DMS 273 treated with DMSO at 0.1 percent for 48 hours (cell line): ENCODE measurements at places on chromosomes 16 and 17.

GRCh38 chr16:67451704-67452435 is 20.9 kb downstream of the HSD11B2 start:
- no peak for DNase-seq

- no peak for DNase-seq
Observed at GRCh38 chr17:81563861-81564586, 11.9 kb upstream of the FAAP100 start.

- DNase-seq: no peak
Observed at GRCh38 chr17:2909846-2910234, 113.6 kb downstream of the RAP1GAP2 start.

GRCh38 chr17:41919165-41919817 is 540 bp upstream of the ACLY start:
- DNase-seq: no peak

DNA sequence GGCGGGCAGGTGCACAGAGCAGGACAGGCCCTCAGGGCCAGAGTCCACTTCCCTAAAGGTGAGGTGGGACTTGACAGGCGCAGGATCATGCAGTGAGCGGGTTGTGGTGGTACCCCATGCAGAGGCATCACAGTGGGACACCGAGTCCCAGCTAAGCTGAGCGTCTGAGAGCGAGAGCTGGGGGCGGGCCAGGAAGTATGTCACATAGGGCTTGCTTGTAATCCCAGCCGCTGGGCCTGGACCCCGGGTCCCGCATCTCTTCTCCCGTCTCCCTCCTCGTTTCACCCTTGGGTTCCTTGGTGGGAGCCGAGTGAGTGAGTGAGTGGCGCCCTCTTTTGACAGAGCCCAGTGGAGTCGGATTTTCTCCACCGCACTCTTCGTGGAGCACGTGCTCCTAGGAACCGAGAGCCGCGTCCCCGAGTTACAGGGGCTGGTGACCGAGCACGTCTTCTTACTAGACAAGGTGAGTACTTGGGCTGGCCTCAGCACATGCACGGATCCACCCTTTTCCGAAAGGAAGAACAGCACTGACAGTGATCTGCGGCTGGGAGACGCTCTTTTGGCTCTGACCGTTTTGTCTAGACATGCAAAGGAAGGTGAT is 50.8 kb upstream of the ENDOV start:
- DNase-seq: no peak

DNA sequence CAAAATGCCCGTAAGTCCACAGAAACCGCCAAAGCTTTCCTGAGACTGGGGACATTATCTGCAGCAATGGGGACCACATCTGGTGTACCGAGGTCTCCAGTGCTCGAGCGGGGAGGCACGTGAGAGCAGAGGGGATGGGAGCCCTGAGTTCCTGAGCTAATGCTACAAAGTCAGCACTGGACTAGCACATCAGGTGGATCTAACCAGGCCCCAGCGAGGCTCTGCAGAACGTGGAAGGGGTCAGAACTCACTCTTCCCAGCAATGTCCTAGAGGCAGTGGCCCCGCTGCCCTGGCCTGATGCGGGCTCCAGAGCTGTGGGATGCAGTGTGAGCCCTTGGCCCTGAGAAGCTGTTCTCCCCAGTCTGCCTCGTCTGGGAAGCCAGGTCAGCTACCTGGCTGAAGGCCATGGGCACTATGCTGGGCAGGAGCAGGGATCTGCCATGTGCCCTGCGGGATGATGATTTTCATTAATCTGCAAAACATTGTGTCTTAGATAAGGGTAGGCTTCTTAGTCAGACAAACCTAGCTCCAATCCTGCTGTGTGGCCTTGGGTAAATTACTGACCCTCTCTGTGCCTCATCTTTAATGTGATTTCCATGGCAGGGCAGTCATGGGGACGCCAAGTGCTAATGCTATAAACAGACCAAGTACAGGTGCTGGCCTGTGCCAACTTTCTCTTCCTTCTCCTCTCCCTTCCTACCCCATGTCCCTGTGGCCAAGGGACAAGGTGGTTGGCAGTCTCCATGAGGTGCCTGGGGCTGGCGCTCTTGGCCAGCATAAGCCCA is 40.1 kb upstream of the SLC38A10 start:
- no peak for DNase-seq

DNA sequence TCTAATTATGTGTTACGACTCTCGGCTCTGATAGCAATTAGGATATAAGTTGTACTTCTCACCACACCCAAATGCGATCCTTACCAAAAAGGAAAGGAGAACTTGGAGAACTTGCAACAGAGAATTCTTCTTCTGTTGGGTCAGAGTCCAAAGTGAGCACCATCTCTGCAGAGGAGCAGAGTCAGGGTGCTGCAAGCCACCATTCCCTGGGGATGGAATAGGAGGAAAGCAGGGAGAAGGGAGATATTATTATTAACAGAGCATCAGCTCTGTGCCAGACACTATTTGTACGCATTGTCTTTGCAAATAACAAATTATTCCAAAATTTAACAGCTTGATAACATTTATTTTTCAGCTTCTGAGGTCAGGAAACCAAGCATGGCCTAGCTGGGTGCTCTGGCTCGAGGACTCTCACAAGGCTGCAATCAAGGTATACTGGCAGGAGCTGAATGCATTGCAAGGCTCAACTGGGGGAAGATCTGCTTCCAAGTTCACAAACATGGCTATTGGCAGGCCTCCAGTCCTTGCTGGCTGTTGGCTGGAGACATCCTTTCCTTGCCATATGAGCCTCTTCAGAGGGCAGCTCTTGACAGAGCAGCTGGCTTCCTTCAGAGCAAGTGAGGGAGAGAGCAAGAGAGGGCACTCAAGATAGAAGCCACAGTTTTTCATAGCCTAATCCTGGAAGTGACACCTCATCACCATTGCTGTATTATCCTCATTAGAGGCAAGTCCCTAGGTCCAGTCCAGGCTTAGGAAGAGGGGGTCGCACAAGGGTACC is 296.2 kb upstream of the CDH5 start:
- DNase-seq: peak; percentile 12

DNA sequence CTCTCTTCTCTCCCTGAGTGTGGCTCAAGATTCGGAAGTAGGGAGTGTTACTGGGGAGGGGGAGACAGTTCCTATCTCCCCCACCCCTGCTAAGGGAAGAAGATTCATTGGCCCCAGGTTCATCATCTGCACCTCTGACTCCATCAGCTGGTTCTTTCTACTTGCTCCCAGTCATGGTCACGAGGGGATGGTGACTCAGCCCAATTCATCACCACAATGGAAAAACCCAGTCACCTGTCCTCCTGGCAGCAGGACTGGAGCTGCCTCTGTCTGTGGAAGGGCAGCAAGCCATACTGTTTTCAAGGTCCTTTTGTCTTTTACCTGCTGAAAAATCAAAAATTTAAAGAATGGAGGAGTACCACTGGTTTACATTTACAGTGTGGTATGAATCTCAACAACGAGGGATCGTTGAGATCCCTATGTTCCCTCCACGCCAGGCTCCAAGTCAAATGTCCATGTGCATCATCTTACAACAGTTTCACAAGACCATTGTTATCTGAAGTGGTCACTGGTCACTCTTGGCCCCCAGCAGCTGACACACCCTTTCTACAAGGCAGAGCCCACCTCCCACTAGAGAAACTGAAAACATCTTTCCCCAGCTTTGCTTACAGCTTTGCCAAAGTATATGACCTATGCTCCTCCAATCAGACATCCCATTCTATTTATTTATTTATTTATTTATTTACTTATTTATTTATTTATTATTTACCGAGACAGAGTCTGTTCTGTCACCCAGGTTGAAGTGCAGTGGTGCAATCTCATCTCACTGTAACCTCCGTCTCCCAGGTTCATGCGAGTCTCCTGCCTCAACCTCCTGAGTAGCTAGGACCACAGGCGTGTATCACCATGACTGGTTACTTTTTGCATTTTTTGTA is 40.4 kb upstream of the NDRG4 start:
- no peak for DNase-seq

DNA sequence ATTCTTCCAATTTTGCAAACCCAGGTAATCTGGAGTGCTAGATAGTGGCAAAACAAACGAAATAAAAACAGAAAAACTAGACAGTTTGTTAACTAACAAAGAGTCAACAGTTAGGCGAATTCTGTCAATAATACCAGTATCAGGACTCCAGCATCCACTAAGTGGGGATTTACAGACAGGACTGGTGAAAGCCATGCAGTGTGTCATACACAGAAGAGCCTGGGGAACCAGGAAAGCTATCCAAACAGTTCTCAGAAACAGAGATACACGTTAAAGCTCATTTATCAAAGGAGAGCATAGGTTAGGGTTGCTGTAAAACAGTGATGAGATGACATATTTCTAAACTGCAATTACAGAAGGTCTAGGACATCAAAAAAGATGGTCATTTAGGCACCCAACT is 203.7 kb upstream of the KIF2B start:
- no peak for DNase-seq

- no peak for DNase-seq
Observed at GRCh38 chr16:25264597-25264996, 7.0 kb upstream of the ZKSCAN2 start.

GRCh38 chr17:38416840-38417209 is 11.4 kb upstream of the ARHGAP23 start:
- no peak for DNase-seq

DNA sequence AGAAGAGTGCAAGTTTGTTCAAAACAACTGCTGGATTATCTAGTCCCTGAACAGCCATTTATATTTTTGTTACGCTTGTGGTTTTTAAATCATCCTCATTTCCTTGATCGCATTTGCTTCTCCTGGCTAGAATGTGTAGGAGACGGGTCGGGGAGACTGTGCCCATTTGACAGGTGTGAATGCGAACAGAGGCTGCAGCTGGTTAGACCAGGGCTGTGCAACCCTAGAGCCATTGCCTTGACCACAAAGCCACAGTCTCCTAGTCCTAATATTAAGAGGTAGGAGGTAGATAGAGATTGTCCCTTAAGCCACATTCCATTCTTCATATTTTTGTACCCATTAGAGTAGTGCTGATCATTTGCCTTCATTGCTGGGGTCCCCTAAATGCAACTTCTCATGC is 639.1 kb downstream of the WWOX start:
- DNase-seq: no peak

DNA sequence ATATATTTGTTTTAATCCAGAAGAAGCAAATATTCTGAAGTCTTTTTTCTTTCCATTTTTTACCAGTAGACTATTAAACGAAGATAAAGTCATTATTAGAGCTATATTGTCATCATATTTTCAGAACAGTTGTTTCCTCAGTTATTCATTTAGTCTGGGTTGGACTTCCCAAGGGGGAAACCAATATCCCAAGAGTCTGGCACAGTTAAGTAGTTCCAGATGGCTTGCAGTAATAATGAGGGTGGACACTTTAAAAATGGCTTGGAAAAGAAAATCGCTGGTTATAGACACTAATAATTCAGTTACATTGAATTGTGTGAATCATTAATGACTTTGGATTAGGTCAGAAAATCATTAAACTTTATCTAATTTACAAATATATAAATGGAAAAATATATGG is 3.9 kb downstream of the PPM1E start:
- DNase-seq: peak; percentile 36

DNA sequence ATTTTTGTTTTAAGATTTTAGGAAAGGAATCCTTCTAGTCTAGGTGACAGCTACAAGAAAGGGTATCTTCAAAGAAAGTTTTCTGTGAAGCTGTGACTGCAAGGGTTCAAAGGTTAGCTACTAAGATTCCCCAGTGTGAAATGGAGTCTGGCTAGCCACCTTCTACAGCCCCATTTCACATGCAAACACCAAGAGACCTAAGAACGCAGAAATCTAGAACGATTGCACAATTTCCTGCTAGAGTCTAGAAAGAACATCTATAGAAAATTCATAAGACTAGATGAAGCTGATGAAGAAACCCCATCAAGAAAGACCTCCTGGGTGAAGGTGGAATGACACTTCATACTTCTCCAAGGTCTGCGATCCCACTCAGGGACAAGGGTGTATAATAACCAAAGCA is 77.1 kb downstream of the STX8 start:
- DNase-seq: no peak

DNA sequence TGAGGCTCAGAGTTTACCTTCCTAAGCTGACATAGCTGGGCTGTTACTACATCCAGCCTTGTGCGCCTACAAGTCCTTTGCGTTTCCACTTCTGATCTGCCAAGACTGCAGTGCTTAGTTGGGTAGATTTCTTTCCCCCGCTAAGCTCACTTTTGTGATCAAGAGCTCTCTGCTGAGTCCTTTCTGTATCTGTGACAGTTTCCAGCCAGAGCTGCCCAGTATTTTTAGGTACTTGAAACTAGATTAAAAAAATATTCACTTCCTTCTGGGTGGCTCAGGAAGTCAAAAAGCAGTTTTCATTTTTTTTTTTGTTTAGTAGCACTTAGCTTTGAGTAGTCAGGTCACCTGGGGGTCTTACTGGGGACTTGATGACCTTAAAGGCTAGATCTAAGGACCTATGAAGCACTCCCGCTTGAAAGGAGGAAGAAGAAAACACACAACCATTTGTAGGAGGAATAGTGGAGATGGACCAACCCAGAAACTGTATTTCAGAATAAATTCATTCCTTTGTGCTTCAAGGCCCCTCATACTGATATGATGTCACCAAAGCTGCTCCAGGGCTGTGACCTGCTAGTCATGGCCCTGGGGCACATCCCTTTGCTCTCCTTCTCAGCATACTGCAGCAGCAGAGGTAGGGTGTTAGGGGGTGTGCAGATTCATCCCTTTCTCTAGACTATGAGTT is 75.6 kb upstream of the HNF1B start:
- DNase-seq: no peak

- peak; percentile 47 for DNase-seq
Observed at GRCh38 chr16:85715169-85716021, 26.6 kb upstream of the GINS2 start.

DNA sequence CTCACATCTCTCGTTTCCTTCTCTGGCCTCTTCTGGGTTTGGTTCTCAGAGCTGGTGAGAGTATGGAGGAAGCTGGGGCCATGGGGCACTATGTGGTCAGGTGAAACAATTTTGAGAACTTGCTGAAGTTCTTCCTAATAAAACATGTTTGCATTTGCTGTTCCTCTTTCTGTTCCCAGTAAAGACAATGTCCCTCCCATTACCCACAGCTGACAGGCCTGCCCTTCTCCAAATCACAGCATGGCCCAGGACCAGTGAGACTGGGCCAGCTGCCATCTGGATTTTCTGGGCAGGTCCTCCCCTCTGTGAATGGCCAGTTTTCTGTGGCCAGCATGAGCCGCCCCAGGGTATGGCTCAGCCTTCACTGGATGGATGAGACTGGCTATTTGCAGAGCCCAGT is at the start of gene CD300H:
TSS of gene CD300H (minus strand) at position 113 of the 400 bp plus-strand sequence.
- DNase-seq: no peak

- DNase-seq: no peak
Observed at GRCh38 chr17:13421581-13422130, 180.1 kb downstream of the HS3ST3A1 start.

DNA sequence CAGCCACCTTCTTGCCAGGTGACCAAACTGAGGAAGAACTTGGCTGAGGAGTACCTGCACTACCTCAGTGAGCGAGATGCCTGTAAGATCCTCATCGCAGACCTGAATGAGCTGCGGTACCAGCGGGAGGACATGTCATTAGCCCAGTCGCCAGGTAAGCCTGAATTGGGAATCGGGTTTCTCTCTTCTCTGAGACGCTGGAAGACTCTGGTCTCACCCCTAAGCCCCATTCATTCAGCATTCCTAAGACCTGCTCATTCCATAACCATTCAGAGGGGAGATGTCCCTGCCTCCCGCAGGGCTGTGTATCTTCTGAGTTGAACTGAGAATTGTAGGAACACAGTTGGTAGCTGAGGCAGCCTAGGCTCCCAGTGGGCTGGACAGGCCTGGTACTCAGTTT is 17.0 kb upstream of the THAP11 start:
- no peak for DNase-seq
